ENCODE measurements at places on chromosomes 12 and 14.

DNA sequence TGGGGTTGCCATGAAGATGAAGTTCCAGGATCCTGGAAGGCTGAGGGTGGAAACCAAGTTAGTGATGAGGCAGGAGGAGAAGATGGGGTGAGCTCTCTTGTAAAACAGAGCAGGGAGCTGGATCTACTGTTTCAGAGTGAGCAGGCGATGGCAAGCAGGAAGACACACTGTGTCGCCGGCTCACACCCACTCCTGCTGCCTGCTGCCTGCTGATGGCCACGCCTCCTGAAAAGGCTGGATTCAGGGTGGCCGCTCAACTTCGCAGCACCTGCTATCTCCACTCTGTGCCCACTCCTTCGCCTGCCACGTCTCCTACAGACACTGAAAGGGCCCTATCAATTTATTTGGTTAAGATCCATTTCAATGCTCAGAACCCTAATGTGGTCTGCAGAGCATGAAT, 96.1 kb downstream of the RBM19 start:
- DNase-seq = no peak

GRCh38 chr12:66341126-66341525, 38.8 kb downstream of the HELB start:
- DNase-seq = no peak

- no peak for DNase-seq
These were observed 841.7 kb downstream of the DIO2 start for GRCh38 chr14:79369359-79370332.

- no peak for DNase-seq
These were observed 105.3 kb downstream of the WIF1 start for GRCh38 chr12:65015850-65016249.

DNA sequence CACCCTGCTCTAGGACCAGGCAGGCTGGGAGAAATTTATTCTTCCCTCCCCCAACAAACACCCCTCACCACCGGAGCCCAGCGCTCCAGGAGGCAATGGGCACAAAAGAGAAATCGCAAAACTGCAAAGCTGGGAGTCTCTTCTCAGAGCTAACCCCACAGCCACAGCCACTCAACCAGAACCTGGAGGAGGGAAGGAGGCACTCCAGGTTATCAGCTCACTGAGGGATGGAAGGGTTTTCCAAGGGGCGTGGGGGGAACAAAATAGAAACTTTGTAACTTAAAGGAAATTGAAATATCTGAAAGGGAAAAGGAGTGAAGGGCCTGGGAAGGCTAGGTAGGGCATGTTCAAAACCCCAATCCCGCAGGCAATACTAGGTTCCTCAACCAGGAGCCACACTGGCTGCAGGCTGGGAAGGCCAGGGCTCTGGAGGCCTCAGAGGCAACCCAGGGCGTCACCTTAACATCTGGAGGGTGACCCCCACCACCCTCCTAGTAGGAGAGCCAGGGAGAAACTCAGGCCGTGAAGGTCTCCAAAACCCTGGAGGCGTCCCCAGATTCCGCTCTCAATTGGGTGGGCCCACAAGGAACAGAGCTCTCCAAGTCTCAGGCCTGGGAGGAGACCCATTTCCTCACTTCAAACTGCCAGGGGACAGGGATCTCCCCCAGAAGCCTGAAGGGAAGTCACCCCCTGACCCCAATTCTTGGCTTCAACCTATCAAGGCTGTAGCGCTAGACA, 3.2 kb downstream of the KDM2B start:
- no peak for DNase-seq

DNA sequence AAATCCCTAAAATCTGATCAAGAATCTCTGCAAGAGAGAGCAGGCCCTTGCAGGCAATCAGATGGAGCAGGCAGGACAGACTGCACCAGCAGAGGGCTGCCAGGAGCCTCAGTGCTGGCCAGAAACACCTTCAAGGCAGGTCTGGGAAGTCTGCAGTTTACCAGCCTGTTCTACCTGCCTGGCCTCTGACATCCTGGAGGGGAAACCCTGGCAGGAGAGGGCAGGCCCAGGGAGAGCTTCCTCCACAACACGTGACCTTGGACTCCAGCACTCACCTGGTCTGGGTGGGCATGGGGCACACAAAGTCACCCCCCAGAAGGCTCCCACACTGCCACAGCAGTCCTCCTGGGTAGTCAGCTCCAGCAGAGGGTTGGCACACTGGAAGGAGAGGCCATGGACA, 56.0 kb downstream of the ISCA2 start:
- DNase-seq = no peak

GRCh38 chr14:92638904-92639303, 109.5 kb downstream of the LGMN start:
- peak; percentile 12 for DNase-seq

DNA sequence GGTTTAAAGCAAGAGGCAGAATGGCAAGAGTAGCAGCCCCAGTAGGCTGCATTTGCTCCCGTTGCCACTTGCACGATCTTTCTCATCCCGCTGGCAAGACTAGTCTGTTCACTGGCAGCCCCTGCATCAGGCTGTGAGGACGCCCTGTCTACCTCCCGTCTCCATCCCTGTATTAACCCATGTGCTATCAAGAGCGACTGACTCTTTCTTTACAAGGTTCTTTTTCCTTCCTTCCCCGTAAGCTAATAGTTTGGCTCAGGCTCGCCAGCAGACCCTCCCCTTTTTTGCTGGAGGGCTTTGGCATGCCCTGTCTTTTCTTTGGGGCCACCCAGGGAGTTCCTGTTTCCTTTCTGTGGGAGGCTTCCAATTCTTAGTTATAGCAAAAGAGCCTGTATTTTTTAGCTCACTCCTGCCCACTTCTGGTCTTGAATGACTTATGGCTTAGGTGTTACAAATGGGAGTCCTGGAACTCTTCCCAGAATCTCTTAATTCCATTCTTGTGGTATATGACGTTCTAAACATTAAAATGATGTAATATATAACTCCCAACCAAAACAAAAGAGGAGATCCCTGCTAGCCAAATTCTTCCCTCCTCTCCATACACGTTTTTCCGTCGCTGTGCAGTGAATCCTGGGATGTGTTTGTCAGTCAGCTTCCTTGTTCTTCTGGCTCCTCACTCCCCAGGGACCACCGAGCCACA, 149.0 kb downstream of the PRKCH start:
- DNase-seq = peak; percentile 69

GRCh38 chr14:101567252-101567651, 6.0 kb downstream of the DIO3 start:
- DNase-seq = no peak

GRCh38 chr14:55109836-55110235, 19.2 kb upstream of the LGALS3 start:
- no peak for DNase-seq

DNA sequence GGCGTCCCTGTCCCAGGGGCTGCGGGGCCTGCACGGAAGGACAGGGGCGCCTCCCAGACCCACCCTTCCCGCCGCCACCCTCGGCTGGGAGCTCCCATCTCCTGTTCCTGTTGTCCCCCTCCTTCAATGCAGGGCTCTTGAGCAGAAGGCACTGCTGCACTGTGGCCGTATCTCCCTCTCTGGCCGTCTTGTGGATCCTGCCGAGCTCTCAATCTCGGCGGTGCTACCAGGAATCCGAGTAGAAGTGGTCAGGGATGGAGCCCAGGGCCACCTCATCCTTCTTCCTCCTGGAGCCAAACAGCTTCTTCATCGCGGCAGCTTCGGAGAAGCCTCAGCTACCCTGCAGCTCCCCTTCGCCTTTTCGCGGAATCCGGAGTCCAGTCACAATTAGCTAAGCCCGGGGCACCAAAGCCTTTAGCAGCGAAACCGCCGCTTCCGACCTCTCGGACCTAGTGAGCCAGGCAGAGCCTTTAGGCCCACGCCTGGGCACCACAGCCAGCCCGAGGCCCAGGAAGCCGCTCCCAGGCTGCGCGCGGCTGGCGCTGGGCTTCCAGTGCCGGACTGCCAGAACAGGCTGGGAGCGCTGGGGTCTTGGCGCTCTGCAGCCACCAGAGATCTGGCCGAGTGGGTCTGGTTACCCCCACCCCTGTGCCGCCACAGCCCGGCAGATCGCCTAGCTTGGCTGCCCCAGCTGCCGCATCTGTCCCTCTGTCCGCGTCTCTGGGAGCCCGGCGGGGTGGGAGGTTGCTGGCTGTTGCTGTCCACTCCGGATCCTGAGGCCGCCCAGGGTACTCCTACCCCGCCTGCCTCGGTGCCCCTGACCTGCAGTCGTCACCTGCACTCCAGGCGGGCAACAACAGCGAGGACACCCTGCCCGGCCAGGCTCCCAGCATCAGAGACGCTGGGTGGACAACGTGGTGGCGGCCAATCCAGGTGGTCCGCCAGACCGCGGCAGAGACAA, 69.1 kb downstream of the ASCL4 start:
- no peak for DNase-seq

DNA sequence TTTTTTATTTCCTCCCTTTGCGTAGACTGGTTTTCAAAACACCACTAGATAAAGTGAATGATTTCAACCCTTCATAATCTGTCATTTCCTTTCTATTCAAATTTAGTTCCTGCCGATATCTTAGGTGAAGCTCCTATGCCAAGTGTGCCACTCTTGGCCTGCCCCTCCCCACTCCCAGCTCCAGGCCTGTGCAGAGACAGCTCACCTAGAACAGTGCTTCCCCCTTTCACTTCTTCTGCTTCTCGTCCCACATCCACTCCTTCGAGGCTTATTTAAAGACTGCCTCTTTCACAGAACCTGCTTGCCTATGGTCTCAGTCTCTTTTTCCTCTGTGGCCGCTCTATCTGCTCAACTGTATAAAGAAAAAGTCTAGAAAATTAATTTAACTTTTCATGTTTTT, 473.8 kb downstream of the RAD51B start:
- DNase-seq = no peak

DNA sequence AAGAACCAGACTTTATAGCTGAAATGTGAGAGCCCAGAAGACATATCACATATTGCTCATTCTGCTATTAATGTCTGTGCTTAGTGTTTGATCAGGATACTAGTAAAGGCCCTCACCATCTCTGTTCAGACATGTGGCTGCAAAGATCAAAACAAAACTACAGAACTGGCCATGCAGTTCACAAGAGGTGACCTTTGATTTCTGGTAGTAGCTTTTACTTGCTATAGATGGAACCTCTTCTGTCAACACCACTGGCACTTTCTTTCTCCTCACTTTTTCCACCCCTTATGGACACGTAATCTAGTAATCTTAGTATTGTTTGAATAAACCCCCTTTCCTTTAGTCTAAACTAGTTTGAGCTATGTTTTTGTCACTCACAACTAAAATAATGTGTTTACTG, 214.8 kb downstream of the EPS8 start:
- no peak for DNase-seq

All from NCI-H1092 (cell line).